ENCODE measurements at places on chromosomes 4 and X.
A peak's percentile ranks its signal among the peaks of the same experiment; 100 is the strongest.

GRCh38 chrX:133726211-133726630 is 259.2 kb downstream of the GPC3 start:
- H3K4me1 ChIP-seq = no peaks in the 10 kb centered on the region
- H3K36me3 ChIP-seq = no peaks in the 10 kb centered on the region
- no peak overlapping the region for H3K4me3 ChIP-seq
- H3K27ac ChIP-seq = no peak overlapping the region
- DNase-seq = no peak

- H3K27me3 ChIP-seq = no peaks in the 10 kb centered on the region
- H3K4me3 ChIP-seq = no peak overlapping the region
- H3K36me3 ChIP-seq = no peaks in the 10 kb centered on the region
- DNase-seq = no peak
Observed at GRCh38 chr4:110454441-110454840, 21.5 kb upstream of the ENPEP start.

- no peak for DNase-seq
- no peaks in the 10 kb centered on the region for H3K27me3 ChIP-seq
- no peaks in the 10 kb centered on the region for H3K4me1 ChIP-seq
- H3K4me3 ChIP-seq = no peak overlapping the region
- no peaks in the 10 kb centered on the region for H3K36me3 ChIP-seq
Observed at GRCh38 chr4:93788712-93789111, 39.8 kb upstream of the ATOH1 start.

DNA sequence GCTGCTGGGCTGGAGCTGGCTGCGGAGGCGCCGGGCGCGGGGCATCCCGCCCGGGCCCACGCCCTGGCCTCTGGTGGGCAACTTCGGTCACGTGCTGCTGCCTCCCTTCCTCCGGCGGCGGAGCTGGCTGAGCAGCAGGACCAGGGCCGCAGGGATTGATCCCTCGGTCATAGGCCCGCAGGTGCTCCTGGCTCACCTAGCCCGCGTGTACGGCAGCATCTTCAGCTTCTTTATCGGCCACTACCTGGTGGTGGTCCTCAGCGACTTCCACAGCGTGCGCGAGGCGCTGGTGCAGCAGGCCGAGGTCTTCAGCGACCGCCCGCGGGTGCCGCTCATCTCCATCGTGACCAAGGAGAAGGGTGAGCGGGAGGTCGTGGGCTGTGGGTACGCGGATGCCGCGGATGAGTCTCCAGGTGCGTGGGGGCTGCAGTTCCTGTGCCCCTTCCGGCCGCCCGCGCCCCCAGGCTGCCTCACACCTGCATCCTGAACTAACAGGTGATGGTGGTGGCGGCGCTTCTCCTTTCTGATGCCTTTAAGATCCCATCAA is 499 bp downstream of the CYP2U1 start:
- H3K4me3 ChIP-seq = peak overlapping the region; percentile 74
- H3K27me3 ChIP-seq = no peaks in the 10 kb centered on the region
- H3K36me3 ChIP-seq = no peaks in the 10 kb centered on the region
- H3K27ac ChIP-seq = peak overlapping the region; percentile 86
- DNase-seq = no peak

GRCh38 chr4:142778430-142778829 is 67.7 kb downstream of the INPP4B start:
- no peaks in the 10 kb centered on the region for H3K27me3 ChIP-seq
- no peaks in the 10 kb centered on the region for H3K36me3 ChIP-seq
- no peak for DNase-seq
- no peak overlapping the region for H3K4me3 ChIP-seq

DNA sequence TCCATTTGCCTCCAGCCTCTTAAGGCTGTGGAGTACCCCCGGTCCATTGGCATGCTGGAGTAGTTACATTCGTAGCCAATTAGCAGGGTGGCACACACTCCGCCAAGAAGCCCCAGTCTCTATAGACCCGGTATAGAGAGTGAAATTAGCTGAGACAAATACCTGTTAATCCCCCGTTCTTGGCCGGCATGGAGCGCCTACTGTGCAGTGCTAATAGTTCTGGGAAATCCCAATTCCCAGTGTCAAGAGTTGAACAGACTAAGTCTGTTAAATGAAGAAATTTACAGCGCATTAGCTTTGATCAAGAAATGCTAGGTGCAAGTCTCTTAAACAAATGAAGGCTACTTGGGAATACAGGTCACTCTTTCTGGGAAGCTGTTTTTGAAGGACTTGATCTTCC is 127.8 kb upstream of the ARX start:
- no peaks in the 10 kb centered on the region for H3K36me3 ChIP-seq
- no peak for DNase-seq
- no peaks in the 10 kb centered on the region for H3K27me3 ChIP-seq
- no peaks in the 10 kb centered on the region for H3K4me1 ChIP-seq
- no peak overlapping the region for H3K27ac ChIP-seq
- H3K4me3 ChIP-seq = no peak overlapping the region

- H3K4me1 ChIP-seq = peaks cover 13% of the 10 kb centered on the region
- H3K27ac ChIP-seq = no peak overlapping the region
- no peaks in the 10 kb centered on the region for H3K36me3 ChIP-seq
- H3K4me3 ChIP-seq = no peak overlapping the region
- no peaks in the 10 kb centered on the region for H3K27me3 ChIP-seq
- no peak for DNase-seq
Observed at GRCh38 chr4:81549984-81550383, 78.3 kb upstream of the RASGEF1B start.

GRCh38 chr4:156547439-156547838 is 424.2 kb downstream of the PDGFC start:
- no peaks in the 10 kb centered on the region for H3K36me3 ChIP-seq
- H3K27ac ChIP-seq = no peak overlapping the region
- H3K4me3 ChIP-seq = no peak overlapping the region
- no peaks in the 10 kb centered on the region for H3K4me1 ChIP-seq

Data from vagina (tissue), 2 donors.